ENCODE measurements at places on chromosomes 3 and 15. TPM values are rescaled to one million over a fixed set of nuclear protein-coding genes. Genes with fewer than 3 reads are reported as not detected.

The KY gene
- total RNA-seq = not detected

The BCL2A1 gene
- total RNA-seq = 1.4 TPM

The SSUH2 gene
- 0.10 TPM for total RNA-seq

The CLRN1 gene
- not detected for total RNA-seq

The PP2D1 gene
- not detected for total RNA-seq

The TLE3 gene
- 44.6 TPM for total RNA-seq

The UACA gene
- total RNA-seq = 119 TPM

The ZPLD1 gene
- not detected for total RNA-seq

The TMEM45A gene
- total RNA-seq = 7.2 TPM

The ANKRD63 gene
- not detected for total RNA-seq

The RAD51 gene
- total RNA-seq = 4.8 TPM

The TMEM108 gene
- total RNA-seq = 0.10 TPM

The CHRNA7 gene
- total RNA-seq = 1.4 TPM

The ITIH1 gene
- total RNA-seq = not detected

The CFAP20DC gene
- 1.3 TPM for total RNA-seq

The NEIL1 gene
- 32.6 TPM for total RNA-seq

Data from vein endothelial cell (primary cell).